Adipocyte (in vitro differentiated cells): ENCODE measurements at places on chromosomes 7 and 10.
A peak's percentile ranks its signal among the peaks of the same experiment; 100 is the strongest.

- no peak for DNase-seq
Observed at GRCh38 chr10:57145548-57145947, 784.5 kb upstream of the ZWINT start.

DNA sequence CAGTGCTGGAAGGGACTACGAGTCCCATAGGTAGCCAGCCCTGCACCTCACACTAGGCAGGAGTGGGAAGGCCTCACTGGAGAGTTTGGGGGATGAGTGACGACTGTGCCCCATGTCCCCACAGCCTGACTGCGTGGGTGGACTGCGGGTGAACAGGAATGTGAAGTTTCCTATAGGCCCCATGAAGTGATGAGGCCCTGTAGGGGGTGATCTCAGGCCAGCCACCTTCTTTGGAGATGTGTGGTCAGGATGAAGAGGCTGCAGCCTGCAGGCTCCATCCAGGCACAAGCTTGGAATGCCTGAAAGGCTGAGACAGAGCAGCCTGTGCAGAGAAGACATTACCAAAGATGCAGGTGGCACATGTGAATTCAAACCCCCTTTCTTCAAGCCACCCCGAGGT, 94.9 kb downstream of the CPXM2 start:
- DNase-seq = peak; percentile 38

DNA sequence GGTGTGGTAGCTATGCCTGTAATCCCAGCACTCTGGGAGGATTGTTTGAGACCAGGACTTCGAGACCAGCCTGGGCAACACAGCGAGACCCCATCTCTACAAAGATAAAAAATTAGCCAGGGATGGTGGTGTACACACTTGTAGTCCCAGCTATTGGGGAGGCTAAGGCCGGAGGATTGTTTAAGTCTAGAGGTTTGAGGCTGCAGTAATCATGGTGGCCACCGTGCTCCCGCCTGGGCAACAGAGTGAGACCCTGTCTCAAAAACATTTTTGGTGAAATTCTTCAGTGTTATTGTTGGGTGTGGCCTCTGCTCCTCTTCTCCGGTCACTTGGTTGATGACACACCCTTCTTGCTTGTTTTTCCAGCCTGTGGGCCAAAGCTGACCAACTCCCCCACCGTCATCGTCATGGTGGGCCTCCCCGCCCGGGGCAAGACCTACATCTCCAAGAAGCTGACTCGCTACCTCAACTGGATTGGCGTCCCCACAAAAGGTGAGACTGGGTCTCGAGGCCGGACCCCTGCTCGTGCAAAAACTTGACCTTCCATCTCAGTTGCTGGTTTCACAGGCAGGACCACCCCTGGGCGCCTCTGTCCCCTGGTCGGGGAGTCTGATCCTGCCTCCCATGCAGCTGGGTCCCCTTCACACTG, 10.6 kb downstream of the PFKFB3 start:
- DNase-seq = no peak

GRCh38 chr7:66950763-66951162, 29.7 kb downstream of the TMEM248 start:
- no peak for DNase-seq

DNA sequence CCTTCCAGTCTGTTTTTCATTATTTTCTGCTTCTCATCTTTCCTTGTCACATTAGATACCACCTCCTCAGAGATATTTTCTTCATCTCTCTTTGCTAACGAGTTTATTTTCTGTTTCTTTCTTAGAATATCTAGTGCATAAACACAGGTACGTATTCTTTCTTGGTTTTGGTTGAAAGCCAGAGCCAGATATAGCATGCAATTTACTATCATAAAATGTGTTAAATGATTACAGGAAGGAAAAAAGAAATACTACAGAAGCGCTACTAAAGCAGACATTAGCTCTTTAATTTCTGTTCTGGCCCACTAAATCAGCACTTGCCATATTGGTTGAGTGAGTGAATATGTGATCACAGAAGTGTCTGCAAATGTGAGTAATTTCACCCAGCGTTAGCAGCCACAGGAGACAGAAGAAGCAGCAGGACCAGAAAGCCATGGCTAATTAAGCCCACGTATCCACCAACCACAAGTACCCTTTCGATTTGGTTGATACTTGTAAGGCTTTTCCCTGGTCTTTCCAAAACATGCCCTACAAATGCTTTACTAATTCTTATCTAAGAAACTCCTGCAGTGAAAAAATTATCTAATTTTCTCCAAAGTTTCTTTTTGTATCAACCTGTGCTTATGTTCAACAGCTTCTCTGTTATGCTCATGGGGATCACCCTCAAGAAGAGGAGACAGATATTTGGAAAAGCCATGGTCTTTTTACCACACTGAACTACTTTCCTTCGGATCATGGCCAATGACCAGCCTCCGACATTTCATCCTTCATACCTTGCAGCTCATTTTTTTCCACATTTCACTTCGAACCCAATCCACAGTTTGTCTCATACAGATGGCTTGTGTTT, 23.1 kb upstream of the MACC1 start:
- no peak for DNase-seq

GRCh38 chr10:6174201-6174874, 28.4 kb upstream of the PFKFB3 start:
- no peak for DNase-seq

- DNase-seq = no peak
Observed at GRCh38 chr10:70616761-70617160, 14.2 kb upstream of the PRF1 start.

GRCh38 chr10:6222755-6223154, 20.0 kb downstream of the PFKFB3 start:
- DNase-seq = no peak

GRCh38 chr10:110373059-110373458, 68.3 kb upstream of the SMNDC1 start:
- no peak for DNase-seq

DNA sequence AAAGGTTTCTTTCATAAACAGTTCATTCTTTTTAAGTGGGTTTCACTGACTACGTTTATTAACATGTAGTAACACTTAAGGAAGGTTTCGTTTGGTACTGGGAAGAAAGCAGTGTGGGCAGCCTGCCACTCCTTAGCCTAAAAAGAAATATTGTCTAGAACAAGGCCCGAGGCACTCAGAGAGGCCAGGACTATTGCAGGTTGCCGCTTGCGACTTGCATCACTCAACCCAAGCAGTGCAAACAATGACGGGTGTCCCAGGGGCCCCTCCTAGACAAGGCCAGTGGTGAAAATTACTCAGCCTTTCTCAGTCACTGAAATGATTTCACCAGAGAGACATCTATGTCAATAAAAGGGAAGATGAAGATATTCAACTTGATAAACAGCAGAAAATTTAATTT, 243.9 kb downstream of the SNX13 start:
- DNase-seq = peak; percentile 99

DNA sequence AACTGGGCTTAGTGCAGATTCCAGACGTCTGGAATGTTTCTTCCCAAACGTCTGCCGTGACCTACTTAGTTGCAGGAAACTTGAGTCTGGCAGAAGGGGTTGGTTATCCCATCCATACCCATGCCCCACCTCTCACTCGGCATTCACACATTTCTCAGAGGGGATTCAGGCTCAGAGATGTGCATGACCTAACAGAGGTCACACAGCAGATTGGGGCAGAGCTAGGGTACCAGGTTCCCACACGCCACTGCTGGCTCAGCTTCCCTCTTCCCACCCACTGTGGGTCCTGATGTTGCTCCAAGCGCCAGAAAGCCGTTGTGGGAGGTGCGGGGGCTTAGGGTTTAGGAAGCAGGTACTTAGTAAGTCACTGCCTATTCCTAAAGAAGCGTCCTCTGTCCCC, 3.0 kb downstream of the UCMA start:
- no peak for DNase-seq

- no peak for DNase-seq
Observed at GRCh38 chr10:111018021-111018420, 58.8 kb upstream of the ADRA2A start.

- peak; percentile 70 for DNase-seq
Observed at GRCh38 chr7:139618482-139619366, 95.2 kb downstream of the CLEC2L start.

DNA sequence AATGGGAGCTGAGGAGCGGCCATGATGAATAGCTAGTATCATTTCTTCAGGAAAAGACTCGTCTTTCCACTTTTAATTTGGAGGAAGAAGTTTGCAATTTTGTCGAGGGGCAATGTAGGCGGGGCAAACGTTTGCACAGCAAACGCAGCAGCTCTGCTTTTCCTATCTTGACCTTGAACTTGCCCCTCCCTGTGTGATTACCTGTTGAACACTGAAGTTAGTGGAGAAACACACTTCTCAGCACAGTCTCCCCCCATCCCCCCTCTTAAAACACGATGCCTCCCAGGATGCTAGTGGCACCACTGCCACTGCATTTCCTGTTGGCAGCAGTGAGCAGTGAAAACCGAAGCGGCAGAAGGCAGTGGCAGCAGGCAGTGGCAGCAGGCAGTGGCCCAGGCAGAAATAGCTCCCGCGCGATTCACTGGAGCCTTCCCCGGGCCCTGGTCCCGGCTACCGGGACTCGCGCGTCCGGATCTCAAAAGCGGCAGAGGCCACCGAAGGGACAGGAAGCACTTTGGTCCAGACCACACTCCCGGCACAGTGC, at the start of gene EPDR1:
TSS of gene EPDR1 (plus strand) at position 336 of the 544 bp plus-strand sequence. CDS start 300 bp downstream, outside the sequence.
- DNase-seq = peak; percentile 70

GRCh38 chr10:43846187-43846680, 197.6 kb upstream of the ZNF32 start:
- peak; percentile 36 for DNase-seq

DNA sequence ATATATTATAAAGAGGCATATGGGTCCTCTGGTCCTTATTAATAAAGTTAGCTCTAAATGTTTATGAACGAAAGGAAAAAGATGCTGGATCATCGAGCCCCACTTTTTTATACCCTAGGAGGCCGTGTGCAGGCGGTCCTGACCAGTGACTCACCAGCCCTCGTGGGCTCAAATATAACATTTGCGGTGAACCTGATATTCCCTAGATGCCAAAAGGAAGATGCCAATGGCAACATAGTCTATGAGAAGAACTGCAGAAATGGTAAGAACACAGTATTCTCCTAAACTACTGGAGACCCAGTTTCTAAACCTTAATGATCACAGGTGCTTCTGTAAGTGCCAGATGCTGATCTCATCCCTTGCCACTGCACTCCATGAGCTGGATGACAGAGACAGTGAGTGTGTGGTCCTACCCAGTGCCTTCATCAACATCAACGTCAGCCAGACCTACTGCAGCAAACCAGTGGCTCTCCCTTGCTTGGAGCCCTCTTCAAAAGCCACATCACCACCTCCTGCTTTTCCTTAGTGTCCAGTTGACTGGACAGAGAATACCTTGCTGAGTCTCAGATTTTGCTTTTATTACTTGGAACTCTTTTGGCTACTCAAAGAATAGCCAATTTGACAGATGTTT, 7.6 kb downstream of the GPNMB start:
- DNase-seq = no peak

DNA sequence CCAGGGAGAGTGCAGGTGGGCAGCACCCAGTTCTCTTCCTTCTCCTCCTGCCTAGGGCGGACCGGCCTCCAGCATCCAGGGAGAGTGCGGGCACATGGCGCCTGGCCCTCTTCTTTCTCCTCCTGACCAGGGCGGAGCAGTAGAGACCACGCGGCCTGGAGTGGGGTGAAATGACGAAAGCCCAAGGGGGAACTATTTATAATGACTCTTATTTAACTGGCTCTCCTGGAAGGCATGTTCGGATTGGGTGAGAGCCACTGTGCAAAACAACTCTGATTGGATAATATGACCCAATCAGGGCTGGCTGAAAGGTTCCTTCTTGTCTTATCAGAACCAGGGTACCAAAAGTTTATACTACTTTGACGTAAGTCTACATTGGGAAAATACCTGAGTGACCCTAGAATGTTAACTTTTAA, 63.1 kb downstream of the ZNF37A start:
- DNase-seq = no peak

DNA sequence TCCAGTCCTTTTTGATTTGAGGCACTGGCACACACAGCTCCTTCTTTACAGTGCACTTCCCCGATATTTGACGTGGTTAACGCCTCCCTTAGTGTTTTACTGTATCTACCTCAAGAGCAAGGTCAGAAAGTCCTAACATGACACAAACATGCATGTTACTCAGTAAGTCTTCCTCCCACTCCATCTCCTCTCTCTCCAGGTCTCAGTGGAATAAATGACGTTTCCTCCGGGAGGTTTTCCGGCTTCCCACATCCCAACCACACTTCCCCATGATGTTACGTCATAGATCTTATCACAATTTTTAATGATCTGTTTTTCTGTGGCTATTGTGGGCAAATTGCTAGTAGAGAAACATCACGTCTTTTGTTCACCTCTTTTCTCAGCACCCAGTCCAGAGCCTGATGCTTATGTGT, 165.7 kb downstream of the PTPN20 start:
- DNase-seq = no peak

- DNase-seq = no peak
Observed at GRCh38 chr10:126634911-126635310, 35.6 kb downstream of the C10orf90 start.

GRCh38 chr7:42735081-42735480, 176.8 kb downstream of the C7orf25 start:
- DNase-seq = no peak

- peak; percentile 14 for DNase-seq
Observed at GRCh38 chr7:13293264-13294002, 606.0 kb downstream of the ARL4A start.

DNA sequence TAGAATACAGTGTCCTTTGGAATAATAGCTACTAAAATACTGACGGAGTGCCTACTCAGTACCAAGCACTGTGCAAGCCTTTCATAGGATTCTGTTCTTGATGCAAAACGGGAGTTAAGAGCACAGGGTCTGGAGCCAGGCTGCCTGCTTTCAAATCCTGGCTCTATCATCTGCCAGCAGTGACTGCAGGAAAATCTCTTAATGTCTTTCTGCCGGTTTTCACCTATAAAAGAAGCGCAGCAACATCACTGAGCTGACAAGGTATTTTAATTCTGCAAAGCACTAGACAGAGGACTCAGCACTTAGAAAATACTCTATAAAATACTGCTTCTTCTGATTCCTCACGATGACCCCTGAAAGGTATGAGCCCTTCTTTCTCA, 659 bp downstream of the FIGNL1 start:
- DNase-seq = no peak

GRCh38 chr7:92763636-92764423, 72.5 kb downstream of the CDK6 start:
- DNase-seq = no peak

DNA sequence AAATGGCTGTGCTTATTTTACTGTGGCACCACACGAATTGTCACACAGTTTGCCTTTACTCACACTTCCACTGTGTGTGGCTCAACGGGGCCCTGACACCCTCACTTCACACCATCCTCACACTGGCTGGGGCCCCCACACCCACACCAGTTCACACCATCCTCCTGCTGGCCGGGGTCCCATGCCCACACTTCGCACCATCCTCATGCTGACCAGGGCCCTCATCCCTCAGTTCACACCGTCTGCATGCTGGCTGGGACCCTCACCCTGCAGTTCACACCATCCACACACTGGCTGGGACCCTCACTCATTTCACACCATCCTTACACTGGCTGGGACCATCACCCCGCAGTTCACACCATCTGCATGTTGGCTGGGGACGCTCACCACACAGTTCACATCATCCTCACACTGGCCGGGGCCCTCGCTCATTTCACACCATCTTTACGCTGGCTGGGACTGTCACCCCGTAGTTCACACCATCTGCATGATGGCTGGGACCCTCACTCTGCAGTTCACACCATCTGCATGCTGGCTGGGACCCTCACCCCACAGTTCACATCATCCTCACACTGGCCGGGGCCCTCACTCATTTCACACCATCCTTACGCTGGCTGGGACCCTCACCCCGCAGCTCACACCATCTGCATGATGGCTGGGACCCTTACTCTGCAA, 36.0 kb downstream of the BRI3 start:
- DNase-seq = no peak

- peak; percentile 55 for DNase-seq
Observed at GRCh38 chr10:103854686-103855391, 537 bp downstream of the SH3PXD2A start.

GRCh38 chr7:141889321-141889720, 26.9 kb upstream of the OR9A4 start:
- no peak for DNase-seq
